ENCODE measurements at places on chromosomes 2 and 18. TPM values are rescaled to one million over a fixed set of nuclear protein-coding genes. Genes with fewer than 3 reads are reported as not detected.

The KLF11 gene
- total RNA-seq = 18.8 TPM

- no peak for DNase-seq
Measured at GRCh38 chr2:187532333-187533120, 21.7 kb downstream of the TFPI start.

The GKN2 gene
- not detected for total RNA-seq

DNA sequence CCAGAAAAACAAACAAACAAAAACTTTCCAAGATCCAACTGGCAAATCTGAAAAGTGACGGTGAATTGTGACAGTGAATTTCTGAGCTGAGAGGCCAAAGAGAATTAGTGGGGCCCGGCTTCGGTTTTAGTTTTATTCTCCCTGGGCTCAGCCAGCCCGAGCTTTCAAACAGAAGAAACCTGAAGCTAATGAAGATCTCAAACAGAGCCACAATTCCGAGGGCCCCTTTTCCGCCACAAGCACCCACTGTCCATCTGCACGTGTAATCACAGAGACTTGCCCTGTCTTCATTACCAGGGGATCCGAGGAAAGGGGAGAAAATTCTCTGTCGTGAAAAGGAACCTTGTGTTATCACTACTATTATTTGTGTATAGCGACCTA is 4.2 kb upstream of the ONECUT2 start:
- no peak for DNase-seq

The CHRND gene
- not detected for total RNA-seq

DNA sequence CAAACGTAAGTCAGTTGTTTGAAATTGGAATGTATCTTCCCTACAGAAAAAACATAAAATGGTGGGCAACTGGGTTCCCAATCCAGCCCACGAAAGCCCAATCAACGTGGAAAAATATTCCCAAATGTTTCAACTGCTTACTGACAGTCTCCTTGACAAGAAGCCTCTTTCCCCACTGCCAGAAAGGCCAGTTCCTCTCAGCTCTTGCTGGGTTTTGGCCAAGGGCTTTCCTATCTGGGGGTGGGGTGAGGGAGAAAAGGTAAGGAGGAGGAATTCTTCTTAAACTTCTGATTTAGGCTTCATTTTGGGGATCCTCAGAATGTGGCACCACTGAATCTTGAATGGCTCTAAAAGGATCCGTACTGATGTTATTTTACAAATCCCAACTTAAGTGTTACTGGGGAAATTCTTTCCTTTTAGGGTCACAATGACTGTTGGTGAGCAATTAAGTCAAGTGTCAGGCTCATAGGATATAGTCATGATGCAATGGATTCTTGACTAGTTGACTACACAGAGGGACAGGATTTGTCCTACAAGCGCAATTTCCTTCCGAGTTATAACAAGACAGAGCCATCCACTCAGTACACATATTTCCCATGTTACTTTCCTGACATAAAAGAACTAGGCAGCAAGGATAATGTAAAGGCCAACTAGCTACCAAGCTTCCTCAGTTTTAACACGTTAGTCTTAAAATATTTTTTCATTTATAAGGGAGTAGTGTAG is 73.6 kb downstream of the SPRED2 start:
- no peak for DNase-seq

Measured in tibial nerve (tissue), 4 donors.